ENCODE measurements at places on chromosomes 5 and 9.

- DNase-seq: no peak
Observed at GRCh38 chr9:70229579-70229978, 29.2 kb upstream of the SMC5 start.

DNA sequence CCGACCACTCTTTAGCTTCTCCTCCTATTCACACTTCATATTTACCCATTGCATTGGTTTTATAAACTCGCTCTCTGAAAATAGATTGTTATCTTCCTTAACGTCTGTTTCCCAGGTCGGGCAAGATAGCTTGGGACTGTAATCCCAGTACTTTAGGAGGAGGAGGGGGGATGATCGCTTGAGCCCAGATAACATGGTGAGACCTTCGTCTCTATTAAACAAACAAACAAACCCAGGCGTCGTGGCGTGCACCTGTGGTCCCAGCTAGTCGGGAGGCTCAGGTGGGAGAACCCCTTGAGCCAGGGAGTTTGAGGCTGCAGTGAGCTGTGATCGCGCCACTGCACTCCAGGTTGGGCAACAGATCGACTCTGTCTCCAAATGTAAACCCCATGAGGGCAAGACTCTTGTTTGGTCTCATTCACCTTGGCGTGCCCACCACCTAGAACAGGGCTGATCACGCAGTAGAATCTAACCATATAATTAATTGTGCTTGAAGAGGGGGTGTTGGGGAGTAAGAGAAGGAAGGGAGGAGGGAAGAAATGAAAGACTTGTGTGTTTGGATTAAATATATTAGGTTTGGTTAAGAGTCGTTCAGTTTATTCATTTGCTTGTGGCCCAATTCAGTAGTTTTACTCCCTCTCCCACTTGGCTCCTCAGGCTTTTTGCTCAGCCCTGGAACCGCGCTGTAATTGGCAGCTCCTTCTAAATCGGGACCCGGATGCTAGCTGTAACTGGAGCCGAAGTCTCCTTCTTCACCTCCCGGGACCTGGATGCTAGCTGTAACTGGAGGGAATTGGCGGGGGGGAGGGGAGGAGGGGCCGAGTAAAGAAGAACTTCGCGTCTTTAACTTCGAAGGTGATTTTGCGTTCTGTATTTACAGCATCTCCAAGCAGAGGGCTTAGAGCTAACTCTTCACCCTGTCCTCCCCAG, 24.9 kb downstream of the CDKN2A start:
- no peak for DNase-seq

DNA sequence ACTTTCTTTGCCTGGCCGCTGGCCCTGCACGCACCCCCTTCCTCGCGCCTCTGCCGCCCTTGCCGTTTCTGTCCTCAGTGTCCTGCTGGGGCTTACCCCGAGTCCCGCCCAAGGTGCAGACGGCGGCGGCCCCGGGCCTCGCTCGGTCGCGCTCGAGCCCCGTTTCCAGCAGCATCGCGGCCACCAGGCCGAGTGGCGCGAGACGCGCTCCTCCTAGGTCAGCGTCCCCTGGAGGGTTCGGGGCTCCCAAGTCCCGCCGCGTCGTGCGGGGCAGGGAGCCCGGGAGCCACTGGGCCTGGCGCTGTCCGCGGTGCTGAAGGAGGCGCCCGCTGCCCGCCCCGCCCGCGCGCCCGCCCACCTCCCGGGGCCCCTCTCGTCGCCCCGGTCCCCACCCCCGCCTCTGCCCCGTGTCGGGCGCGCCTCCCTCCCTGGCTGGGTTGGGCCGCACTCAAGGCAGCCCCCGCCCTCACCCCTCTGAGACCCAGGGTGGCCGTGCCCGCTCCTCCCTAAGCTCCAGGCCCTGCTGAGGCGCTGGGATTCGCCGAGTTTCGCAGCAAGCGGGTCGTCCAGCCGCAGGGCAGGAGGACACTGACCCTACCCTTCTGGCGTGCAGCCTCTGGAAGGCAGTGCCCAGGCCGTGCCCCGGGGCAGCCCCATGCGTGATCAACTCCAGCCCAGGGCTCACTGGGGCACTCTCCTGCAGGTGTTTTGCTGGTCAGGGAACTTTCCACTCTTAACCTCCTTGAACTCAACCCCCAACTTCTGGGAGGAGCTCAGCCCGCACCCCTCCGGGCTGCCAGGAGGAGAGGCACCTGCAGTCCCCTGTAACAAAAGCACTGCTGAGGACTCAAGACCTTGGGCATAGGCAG, at the start of gene LHX3:
TSS of gene LHX3 (minus strand) at position 291 of the 869 bp plus-strand sequence. CDS start at position 175, 116 bp downstream.
- no peak for DNase-seq

GRCh38 chr5:162202285-162202880, 134.8 kb downstream of the GABRG2 start:
- no peak for DNase-seq

GRCh38 chr9:130042406-130042884, 544 bp downstream of the FNBP1 start:
- no peak for DNase-seq

- DNase-seq: peak; percentile 90
Observed at GRCh38 chr9:79610791-79611614, 39.2 kb downstream of the TLE4 start.

GRCh38 chr5:173567548-173567947, 48.9 kb downstream of the BOD1 start:
- DNase-seq: no peak

DNA sequence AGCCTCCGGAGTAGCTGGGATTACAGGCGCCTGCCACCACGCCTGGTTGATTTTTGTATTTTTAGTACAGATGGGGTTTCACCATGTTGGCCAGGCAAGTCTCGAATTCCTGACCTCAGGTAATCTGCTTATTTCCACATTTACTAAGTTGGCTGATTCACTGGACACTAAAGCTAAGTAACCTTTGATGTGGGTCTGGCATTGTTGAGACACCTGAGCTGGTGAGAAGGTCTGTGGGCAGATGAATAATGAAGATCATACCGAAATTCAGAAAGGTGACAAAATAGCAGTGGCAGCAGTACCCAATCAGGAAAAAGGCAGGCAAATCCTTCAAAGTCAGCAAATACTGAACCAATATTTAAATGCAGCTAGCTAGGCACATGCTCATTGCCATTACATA, 210.6 kb upstream of the ZNF608 start:
- no peak for DNase-seq

DNA sequence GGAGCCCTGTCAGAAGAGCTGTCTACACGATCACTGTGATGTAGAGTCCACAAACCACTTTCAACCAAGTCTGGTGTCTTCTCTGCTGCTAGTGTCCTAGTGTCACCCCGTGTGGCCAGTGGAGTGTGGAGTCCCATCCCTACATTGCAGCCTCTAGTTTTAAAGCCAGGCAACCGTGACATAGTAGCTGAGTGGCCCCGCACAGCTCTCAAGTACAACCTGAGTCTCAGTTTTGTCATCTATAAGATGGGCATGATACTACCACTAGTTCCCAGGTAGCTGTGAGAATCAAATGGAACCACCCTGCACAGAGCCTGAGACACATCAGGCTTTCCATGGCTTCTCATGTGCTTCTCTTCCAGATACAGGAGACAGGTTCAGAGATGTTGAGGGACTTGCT, 43.2 kb upstream of the AKNA start:
- no peak for DNase-seq

DNA sequence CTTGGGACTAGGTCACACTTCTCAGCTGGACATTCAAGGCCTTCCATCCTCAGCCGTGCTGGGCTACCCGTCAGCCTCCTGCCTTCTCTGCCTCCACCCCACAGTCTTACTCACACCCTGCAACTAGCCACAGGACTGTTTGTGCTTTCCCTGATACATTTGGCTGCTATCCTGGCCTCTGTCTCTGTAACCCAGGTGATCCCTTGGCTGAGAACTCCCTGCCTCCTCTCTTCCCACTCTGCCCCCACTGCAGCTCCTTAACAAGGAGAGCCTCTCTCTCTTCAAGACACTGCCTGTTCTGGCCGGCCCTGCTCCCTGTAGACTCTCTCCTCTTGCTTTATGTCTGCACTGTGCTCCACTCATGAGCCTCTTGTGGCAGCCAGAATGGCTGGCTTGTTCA, 120.6 kb downstream of the MSX2 start:
- no peak for DNase-seq

DNA sequence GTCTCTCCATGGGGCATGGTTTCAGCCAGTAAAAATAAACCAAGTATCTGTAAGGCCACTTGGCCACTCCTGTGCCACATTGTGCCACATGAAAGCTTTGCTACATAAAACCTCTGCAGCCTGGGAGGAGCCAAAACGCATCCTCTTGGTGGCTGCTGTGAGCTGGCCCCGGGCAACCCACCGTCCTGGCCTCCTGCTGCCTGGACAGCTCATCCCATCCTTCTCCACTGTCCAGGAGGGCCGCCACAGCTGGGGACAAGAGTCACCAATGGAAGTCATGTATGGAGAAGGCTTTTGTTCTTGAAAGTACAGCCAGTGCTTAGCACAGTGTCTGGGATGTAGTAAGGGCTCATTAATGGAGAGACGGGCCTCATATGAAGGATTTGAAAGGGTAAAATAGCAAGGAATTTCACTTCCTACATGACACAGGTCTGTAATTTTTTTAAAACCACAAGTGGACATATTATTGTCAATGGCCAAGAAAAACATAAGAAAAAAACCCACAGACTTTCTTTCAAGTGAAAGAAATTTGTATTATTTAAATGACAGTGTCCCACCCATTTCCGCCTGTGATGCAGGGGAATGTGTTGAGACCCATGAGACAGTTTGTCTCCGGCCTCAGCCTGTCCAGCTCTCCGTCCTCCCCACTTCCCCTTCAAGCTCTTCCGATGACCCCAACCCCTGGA, 6.6 kb downstream of the PTGES start:
- DNase-seq: no peak

DNA sequence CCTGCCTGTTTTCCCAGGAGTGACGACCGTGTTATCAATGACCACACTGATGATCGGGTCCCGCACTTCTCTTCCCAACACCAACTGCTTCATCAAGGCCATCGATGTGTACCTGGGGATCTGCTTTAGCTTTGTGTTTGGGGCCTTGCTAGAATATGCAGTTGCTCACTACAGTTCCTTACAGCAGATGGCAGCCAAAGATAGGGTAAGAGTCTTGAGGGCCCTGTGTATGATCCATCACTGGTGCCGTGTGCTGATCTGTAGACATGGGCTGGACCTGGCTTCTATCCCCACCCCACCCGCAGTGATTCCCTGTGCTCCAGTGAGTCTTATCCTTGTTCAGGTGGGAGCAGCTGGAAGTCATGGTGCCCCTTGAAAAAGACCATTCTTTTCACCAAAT, 26.0 kb downstream of the GABRP start:
- peak; percentile 3 for DNase-seq

DNA sequence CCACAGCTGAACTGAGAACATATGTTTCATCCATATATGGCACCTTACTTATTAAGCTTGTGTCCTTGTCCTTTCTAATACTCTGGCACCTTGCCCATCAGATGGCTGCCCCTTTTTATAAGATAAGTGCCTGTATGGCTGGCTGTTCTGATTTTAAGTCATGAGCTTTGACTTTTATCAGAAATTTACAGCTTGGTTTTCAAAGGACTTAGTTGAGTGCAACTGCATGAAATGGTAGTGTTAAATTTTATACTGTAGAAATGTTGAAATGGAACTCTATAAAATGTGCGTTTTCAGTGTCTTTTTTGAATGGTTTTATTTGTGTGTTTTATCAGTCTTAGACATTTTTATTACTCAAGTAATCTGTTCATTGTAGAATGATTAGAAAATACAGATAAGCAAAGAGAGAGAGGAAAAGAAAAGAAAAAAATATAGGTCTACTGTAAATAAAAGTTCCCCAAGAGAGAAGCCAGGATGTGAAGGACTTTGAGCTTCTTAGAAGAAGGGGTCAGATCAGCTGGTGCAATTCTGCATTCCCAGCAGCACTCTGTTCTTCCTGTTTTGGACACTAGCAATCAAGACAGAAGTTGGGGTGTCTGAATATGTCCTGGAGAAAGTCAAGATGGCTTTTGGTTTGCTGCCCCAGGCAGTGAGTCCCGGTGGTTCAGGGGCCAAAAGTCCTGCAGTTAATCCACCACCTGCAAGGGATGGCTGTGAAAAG, 38.9 kb downstream of the ARHGAP26 start:
- DNase-seq: no peak

DNA sequence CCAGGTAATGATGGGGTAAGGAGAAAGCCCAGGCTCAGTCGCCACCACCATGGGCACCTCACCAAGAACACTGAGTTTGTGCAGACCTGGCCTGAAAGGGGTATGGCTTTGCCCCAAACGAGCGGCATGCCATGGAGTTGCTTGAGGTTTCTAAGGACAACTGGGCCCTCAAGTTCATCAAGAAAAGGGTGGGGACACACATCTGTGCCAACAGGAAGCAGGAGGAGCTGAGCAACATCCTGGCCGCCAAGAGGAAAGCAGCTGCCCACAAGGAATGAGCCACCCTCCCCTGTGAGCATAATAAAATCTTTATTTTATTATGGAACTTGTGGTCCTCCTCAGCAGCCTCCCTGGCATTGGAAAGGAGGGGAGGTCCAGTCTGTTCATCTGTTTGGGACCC, 23.8 kb downstream of the CD14 start:
- DNase-seq: no peak
